ENCODE measurements at places on chromosomes 12 and 14.
A peak's percentile ranks its signal among the peaks of the same experiment; 100 is the strongest.

DNA sequence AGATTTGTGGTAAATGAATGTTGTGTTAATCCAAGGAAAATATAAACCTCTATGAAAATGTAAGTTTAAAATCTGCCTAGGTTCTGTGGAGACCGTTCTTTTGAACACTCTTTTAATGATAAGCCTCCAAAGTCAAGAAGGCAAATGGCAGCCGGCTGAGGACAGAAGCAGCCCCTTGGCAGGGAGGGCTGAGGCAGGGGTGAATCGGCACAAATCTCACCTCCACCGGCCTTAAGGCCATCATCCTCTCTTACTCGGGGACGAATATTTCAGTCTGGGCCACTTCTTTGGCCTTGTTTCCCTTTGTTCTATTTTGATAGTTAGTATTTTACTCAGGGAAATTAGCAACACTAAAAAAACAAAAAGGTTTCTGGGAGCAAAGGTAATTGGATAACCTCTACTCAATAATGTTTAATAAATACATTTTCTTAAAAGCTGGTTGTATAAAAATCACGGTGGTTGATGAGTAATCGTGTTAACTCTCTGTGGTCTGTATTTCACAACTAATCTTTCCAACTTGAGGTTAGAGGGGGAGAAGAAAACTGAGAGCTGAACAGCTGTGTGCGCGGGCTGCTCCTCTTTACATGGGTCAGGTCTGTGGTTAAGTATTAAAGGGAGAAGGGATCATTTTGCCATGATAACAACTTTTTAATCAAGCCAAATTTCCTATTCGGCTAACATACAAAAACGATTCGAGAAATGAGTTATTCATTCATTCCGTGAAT, 18.6 kb downstream of the LGMN start:
- no peak for DNase-seq

DNA sequence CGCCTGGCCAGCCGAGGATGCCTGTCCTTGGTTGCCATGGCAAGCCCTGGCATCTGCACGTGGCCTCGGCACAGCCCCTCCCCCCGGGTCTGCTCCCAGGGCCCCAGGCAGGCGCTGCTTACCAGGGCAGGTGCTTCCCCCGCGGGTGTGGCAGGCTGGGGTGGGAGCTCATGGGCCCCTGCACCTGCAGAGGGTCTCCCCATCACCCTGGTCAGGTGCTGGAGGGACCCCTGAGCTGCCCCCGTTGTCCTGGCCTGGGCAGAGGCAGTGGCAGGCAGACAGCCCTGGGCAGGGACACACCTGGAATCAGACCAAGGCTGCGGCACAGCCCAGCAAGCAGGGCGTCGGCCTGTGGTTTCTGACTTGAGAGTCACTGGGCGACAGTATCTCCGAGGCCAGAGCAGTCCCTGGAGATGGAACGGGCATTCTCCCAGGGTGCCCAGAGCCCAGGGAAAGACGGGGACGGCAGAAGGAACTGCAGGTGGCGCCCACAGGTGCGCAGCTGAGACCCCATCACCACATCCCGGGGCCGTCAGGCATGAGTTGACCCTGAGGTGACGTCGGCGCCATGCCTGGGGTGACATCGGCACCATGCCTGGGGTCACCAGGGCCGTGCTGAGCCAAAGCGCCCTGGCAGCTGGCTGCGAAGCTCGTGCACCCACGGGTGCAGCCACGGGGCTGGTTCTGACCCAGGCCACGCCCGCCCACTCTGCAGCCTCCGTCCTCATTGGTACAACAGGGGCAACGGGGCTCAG, 56.1 kb upstream of the FBRSL1 start:
- DNase-seq: no peak

DNA sequence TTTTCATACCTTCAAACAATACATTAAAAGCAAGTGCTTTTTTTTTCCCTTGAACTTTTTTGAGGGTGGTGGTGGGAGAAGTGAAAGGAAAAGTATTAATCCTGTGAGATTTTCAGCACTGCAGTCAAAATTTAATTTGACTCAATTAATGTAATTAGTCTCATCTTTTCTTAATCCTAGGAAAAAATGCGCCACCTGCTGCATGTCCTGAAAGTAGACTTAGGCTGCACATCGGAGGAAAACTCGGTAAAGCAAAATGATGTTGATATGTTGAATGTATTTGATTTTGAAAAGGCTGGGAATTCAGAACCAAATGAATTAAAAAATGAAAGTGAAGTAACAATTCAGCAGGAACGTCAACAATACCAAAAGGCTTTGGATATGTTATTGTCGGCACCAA, 52.2 kb downstream of the SPATA7 start:
- no peak for DNase-seq

DNA sequence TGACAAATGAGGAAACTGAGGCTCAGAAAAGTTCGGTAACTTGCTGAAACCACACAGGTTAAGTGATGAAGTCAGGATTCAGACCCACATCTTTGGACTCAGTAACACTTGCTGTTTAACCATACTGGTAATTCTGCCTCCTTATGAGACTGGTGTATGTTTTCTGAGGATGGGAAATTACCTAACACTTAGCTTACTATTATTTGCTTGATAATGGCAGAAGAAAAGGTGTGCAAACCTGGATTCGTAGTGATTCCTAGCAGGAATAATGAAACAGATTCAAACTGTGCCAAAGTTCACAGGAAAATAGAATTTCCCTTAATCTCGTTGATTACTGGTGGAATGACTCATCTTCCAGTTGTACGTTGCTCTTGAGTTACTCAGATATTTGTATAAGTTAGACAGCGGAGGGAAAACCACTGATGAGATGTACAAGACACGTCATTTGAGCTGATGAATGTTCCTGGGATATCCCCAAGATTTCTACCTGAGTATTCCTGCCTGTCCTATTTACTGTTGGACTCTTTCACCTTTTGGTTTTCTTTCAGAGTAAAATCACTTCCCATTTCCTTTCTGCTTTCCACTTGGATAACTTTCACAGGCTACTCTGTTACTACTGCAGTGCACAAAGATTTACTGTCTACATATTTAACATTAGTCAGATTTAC, 37.5 kb downstream of the PRORP start:
- DNase-seq: peak; percentile 60

- DNase-seq: no peak
Observed at GRCh38 chr12:124240493-124240892, 54.4 kb upstream of the RFLNA start.

DNA sequence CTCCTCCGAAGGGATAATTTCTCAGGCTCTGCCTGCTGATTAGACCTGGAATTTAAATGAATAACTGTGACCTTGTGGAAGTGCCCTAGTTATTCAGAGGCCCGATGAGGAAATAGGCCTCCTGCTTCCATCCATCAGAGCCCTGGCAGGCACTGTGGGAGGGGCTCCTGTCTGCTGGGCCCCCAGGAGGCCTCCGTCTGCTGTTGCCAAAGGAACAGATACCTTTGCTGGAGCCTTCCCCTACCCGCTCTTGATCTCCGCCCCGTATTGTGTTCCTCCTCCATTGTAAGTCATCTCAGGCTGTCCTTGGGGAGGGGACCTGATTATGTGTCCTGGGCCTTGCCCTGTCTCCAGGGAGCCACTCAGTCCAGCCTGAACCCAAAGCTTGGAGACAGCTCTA, 112.3 kb downstream of the NRXN3 start:
- DNase-seq: no peak

GRCh38 chr12:120230326-120230973, 29.5 kb upstream of the RPLP0 start:
- DNase-seq: peak; percentile 77

DNA sequence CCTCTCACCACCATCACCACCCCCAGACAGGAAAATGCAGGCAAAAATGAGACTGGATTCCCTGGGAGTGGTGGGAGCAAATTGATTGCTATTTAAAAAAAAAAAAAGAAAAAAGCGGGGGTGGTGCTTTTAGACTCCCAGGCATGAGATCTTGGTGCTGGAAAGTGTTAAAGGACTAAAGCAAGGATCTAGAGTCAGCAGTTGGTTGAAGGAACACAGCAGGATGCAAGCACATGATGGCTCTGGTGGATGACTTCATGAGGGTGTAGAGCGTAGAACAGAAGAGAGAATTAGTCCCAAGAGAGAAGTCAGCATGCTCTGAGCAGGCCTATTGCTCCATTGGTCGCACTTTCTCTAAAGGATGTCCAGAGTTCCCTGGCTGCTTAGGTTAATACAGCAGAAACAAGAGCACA, 183.8 kb upstream of the HMGA2 start:
- no peak for DNase-seq

DNA sequence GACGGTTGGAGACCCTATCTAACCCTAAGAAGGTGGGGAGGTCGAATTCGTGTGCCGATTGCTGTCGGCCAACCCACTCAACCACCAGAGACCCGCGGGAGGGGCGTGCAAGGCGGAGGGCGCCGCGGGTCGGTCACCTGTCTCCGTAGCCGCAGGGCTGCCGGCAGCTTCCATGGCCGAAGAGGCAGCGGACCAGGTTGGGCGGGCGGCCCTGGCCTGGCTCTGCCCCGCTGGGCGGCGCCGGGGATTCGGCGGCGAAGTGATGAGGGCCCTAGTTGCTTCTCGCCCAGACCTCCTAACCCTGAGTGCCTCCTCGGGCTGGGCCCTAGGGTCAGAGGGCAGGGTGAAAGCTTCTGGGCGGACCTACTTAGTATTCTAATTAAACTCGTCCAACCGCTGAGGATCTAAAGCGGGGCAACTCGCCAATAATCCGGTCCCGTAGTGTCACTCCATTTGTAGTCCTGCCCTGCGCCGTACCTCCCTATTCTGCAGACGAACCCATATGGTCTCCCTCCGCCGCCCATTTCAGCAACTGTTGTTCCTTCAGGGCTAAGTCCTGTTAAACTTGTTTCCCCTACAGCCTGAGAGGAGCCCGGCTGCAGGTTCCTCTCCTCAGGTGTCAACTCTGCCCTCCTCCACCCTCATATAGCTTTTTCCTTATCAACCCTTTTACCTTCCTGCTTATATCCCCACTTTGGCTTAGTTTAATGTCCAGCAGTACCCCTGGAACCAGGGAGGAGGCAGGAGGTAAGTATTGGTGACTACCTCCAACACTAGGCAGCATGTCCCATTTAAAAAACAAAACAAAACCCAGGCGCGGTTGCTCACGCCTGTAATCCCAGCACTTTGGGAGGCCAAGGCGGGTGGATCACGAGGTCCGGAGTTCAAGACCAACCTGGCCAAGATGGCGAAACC, at the start of gene PYM1:
Gene PYM1 (minus strand): TSS at position 307 of the 915 bp plus-strand sequence. CDS start 133 bp downstream, at position 174.
- no peak for DNase-seq

- no peak for DNase-seq
Observed at GRCh38 chr12:1622406-1622805, 6.6 kb upstream of the WNT5B start.

- DNase-seq: no peak
Observed at GRCh38 chr12:32997471-32997870, 100.9 kb upstream of the PKP2 start.

DNA sequence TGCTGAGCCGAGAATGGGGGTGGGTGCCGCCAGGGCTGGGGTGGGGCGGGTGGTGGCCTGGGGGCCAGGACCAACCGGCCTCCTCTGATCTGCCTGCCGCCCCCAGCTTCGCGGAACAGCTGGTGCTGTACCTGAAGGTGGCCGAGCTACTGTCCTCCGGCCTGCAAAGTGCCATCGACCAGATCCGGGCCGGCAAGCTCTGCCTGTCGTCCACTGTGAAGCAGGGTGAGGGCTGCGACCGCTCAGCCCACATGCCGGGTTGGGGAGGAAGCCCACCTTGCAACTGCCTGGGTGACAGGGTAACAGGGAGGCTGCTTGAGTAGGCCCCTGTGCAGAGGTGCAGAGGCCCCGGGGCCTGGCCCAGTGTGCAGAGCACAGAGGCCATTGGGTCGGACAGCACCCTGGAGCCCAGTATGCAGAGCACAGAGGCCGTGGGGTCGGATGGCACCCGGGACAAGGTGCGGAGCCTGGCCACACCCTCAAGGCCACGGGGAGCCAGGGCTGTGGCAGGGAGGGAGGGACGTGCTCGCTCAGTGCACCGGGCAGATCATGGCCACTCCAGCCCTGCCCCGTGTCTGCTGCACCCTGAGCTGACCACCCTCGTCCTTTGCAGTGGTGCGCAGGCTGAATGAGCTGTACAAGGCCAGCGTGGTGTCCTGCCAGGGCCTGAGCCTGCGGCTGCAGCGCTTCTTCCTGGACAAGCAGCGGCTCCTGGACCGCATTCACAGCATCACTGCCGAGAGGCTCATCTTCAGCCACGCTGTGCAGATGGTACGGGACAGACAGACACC, 9.5 kb upstream of the PUS1 start:
- no peak for DNase-seq

- DNase-seq: peak; percentile 49
Observed at GRCh38 chr14:53894456-53894855, 62.2 kb downstream of the BMP4 start.

GRCh38 chr14:101823511-101824120, 62.1 kb downstream of the PPP2R5C start:
- DNase-seq: no peak

DNA sequence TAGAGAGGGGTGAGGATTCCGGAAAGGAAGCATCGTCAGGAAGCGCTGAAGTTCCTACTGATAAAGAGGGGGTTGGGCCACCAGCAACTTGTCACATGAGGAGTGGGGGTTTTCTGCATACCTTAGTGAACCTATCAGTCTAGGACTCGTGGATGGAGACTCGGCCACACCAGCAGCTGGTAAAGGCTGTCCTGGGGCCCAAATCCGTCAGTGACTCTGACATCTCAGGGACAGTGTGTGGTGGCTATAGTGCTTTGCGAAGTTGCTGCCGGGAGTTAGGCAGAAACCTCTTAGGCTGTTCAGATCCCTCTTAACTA, 16.4 kb downstream of the RNASE2 start:
- no peak for DNase-seq

All from GM04503 (cell line).